Tibial nerve (tissue), 4 donors: ENCODE measurements at places on chromosomes 2 and 18.

- DNase-seq = no peak
These were observed 73.9 kb downstream of the KYNU start for GRCh38 chr2:142951190-142952007.

DNA sequence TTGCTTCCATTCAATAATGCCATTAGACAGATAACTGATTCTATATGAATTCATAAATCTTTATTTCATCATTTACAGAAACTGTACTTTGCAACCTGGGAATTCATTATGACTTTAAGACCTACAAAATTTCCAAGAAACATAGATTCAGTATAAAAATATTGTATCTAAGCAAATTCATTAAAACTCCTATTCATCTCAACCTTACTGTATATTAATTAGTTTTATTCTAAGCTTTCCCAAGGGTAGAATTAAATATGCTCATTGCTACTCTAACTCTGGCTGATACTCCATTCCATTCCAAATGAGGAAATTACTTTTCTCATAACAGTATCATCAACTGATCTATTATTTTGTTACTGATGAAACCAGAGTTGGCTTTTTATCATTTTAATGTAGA is 473.0 kb upstream of the LRRTM4 start:
- DNase-seq = no peak

GRCh38 chr18:69031571-69031970 is 233.7 kb downstream of the CCDC102B start:
- DNase-seq = no peak

GRCh38 chr2:235702186-235702585 is 208.3 kb downstream of the AGAP1 start:
- DNase-seq = no peak

- DNase-seq = no peak
These were observed 47.5 kb upstream of the LYPD6B start for GRCh38 chr2:148990968-148991367.

DNA sequence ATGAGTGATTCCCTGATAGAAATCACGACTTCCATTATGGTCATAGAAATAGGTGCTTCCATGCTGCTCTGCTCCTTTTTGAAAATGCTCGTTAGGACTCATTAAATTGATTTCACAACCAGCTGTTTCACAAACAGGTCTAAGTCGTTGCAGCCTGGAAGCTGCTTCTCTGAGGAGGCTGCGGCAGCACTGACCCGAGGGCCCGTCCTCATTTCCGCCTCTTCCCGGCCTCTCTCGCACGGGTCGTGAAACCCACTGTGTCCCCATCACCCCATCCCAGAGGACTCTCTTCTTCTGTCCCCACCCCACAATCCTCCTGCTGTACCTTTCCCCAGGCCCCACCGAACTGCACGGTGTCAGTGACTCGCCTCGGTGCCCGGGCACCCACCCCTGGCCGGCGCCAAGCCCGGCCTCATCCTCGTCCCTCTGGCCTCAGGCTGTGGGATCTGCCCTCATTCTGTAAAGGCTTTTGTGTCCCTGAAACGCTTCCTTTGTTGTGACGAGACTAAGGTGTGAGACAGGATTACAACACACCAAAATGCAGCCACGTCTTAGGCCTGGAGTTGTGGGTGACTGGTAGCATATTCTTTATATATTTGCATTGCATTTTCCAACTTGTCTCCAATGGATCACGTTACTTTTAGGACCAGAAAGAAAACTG is 112.7 kb upstream of the CTDP1 start:
- no peak for DNase-seq

- no peak for DNase-seq
These were observed 96.3 kb upstream of the DNMT3A start for GRCh38 chr2:25437881-25438662.

DNA sequence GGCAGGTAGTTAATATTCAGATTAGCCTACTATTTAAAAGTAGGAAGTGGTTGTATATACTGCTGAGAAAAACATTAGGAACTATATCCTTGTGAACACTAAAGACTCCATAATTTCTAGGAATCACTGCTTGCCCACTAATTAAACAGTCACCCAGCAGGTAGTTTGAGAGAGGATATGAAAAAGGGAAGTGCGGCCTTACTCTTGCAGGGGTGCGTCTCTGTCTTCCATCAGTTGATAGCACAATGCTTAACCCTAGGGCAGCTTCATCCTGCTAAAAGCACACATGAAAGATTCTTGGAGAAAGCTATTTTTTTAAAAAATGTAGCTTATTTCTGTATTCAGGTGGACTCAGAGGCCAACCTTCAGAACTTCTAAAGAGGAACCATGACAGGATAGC is 53.1 kb upstream of the ATP5MC3 start:
- DNase-seq = no peak

- DNase-seq = no peak
These were observed 59.7 kb downstream of the SMAD4 start for GRCh38 chr18:51089691-51090090.
